CMK (cell line): ENCODE measurements at places on chromosomes 1 and 21.

DNA sequence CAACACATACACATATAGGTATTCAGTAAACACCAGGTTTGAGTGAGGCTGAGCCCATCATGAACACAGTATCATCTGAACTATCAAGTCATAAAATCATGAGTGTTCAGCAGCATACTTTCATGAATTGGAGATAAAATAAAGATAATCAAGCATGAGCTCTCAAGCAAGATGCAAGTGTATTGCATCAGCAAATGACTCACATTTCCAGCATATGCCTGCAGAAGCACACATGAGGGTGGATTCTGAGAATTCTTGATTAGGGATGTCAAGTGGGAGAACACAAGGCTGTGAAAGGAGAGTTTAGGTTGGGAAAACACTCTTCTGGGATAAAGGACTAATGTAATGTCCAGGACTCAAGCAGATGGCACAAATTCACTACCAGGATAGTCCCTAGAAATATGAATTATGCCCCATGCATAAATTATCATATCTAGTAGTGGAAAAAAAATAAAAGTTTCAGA is 299.2 kb downstream of the SRGAP2C start:
- DNase-seq, result no peak

DNA sequence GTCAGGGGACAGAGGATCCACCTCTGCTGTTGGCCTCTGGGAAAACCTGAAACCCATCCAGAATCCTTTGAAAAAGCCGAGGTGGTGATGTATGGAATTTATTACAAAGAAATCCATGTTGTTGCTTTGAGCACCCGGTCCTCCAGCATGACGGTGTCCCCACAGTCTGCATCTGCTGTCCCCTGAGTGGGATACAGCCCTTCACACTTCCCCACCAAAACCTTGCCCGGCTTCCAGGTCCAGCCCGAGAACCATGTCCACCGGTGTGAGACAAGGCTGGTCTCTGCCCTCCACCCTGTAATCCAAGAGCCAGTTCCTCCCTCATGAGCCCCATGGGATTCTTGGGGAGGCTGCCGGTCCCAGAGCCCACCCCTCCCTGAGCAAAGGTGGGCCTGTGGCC is 70.5 kb downstream of the STUM start:
- no peak for DNase-seq

DNA sequence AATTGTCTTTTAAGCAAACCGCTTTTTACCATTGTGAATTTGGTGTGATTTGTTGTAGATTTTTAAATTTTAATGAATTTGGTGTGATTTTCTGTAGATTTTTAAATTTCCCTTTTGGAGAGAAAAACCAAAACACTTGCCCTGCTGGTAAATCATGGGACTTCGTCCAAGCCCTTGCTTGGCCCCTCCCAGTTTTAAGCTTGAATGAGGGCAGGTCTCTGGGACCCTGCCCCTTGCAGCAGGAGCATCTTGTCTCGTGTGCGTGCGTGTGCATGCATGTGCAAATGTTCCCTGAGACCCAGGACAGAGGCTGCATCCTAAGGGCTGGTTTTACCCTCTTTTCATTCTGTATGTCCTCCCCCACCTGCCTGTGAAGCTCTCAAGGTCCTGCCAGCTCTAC is 248.6 kb downstream of the GREM2 start:
- DNase-seq, result no peak

DNA sequence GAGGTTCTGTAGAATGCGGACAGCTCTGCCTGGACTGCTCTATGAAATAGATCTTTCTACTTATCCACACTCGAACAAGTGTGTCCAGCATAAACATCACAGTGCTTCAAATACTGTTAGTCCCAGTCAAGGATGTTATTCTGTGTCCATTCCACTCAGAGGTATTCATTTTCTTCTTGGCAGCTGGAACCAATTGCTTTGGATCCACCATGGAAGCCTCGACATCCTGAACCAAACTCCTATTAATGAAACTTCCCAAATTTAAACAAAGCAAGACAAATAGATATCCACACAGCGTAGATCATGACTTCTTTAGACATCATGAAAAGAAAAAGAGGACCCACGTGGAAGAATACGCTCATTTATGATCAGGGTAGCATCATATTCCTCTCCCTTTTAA is 95.8 kb downstream of the DISC1 start:
- DNase-seq, result no peak

- DNase-seq, result no peak
Measured at GRCh38 chr1:187605736-187606135, 777.0 kb downstream of the PLA2G4A start.

DNA sequence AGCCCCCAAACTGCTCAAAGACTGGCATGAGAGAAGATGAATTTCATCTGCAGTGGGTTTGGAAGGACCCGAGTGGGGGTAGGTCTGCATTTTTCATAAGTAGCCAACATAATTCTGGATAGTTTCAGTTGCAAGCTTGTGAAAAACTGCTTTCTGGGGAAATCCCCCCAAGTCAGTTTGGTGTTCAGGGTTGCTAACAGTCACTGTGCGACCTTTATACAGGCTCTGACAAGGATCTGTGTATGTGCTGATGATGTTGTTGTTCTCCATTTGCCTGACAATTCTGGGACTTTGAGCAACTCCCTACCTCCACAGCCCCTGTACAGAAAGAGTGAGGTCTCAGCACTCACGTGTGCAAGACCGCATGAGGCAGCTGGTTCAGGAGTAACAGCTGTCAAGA is 87.9 kb downstream of the SUSD4 start:
- no peak for DNase-seq
